ENCODE measurements at places on chromosomes 2 and 18.

DNA sequence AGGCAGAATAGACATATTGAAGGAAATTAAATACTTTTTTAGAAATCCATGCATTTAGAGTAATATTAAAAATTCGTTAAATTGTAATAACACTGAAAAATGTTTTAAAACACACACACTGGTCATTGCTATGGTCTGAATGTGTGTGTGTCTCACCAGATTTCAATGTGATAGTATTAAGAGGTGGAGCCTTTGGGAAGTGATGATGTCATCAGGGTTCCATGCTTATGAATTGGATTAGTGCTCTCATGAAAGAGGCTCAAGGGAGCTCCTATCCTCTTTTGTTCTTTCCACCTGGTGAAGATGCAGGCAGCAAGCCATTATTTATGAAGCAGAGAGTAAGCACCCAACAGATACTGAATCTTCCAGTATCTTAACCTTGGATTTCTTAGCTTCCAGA, 441.8 kb downstream of the CDH2 start:
- DNase-seq = no peak

GRCh38 chr2:217160978-217161973, 301.4 kb upstream of the TNP1 start:
- DNase-seq = no peak

DNA sequence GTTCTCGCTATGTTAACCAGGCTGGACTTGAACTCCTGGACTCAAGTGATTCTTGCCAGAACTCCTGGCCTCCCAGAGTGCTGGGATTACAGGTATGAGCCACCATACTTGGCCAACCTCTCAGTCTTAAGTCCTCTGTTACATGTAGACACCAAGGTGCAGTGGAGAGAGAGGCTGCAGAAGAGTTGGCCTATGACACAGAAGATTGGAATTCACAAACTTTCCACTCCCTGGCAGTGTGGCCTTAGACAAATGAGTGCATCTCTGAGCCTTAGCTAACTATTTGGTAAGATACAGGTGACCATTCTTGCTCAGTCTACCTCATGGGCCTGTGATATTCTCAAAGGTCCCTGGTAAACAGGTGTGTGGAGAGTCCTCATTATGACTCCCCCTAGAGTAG, 159.7 kb downstream of the MYCN start:
- DNase-seq = no peak

DNA sequence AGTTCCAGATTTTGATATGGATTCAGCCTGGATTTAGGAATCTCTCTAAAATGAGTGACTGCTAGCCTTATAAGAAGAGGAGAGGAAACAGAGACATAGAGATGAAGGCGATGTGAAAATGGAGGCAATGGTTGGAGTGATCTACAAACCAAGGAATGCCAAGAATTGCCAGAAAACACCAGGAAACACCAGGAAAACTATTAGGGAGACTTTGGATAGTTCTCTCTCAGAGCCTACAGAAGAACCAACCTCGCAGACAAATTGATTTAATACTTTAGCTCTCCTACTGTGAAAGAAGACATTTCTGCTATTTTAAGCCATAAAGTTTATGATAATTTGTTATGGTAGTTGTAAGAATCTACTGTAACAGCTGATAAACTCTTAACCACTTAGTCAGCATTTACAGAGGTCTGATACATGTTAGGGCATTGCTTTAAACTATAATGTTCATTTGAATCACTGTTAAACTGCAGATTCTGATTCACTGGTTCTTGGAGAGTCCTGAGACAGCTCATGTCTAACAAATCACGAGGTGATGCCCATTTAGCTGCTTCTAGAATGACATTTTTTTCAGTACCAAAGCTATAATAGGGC, 1702.6 kb upstream of the LRRTM1 start:
- DNase-seq = no peak

- no peak for DNase-seq
Measured at GRCh38 chr2:134280231-134280630, 26.4 kb downstream of the MGAT5 start.

DNA sequence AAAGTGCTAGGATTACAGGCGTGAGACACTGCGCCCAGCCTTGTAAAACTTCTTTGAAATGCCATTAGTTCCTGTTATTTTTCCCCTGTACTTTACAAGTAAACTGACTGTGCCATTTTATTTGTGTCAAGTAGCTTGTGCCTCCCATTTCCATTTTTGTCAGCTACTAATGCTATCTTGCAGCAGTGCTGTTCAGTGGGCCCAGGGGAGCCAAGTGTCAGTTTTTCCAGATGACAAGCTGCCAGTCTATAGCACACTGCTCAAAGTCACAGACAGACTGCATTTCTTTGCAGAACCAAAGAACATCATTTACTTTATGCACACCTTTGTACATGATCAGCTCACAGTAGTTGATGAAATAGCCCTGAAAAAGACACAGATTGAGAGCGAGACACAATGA, 901.3 kb upstream of the CDH2 start:
- no peak for DNase-seq

- DNase-seq = no peak
Measured at GRCh38 chr18:13608791-13609532, 117.4 kb downstream of the FAM210A start.

GRCh38 chr2:31268344-31268743, 34.4 kb downstream of the EHD3 start:
- DNase-seq = no peak

DNA sequence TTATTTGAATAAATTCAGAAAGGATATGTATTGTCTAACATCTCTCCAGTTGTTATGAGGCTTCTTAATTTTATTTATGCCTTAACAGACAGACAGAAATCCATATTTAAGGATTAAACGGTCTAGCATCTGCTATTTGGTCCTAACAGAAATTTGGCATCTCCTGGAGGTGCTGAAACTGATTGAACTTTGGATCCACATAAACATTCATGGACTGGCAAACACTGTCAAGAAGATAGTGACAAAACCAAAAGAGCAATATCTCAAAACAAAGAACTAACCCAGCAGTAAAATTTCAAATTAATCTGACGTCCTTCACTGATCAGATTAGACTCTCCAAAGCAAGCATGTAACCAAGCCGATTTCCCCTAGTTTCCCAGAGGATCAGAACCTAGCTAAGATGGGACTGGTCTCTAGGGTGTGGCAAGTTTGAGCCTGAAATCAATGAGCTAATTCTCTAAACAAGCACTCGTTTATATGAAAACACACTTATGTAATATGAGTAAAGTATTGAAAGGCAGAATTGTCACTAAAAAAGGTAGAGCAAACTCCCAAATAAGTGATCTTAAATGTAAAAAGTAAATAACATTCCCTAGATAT, 139.5 kb downstream of the NOL4 start:
- DNase-seq = no peak

DNA sequence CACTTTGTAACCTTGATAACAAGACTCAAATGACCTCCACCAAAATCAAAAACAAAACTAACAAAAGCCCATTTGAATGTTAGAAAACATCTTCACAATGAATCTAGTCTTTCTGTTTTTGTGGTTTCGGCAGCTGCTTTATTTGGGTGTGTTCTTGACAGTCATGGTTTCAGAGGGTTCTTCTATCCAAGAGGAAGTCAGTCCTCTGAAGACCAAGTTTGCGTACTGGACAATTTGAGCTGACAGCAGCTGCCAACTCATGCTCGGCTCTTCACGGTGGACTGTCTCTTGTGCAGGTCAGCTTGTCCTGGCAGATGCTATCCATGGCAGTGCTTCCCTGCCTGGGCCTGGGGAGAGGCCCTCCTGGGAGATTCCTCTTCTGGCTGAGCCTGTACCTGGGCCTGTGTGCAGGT, 91.0 kb downstream of the TMEM17 start:
- no peak for DNase-seq

DNA sequence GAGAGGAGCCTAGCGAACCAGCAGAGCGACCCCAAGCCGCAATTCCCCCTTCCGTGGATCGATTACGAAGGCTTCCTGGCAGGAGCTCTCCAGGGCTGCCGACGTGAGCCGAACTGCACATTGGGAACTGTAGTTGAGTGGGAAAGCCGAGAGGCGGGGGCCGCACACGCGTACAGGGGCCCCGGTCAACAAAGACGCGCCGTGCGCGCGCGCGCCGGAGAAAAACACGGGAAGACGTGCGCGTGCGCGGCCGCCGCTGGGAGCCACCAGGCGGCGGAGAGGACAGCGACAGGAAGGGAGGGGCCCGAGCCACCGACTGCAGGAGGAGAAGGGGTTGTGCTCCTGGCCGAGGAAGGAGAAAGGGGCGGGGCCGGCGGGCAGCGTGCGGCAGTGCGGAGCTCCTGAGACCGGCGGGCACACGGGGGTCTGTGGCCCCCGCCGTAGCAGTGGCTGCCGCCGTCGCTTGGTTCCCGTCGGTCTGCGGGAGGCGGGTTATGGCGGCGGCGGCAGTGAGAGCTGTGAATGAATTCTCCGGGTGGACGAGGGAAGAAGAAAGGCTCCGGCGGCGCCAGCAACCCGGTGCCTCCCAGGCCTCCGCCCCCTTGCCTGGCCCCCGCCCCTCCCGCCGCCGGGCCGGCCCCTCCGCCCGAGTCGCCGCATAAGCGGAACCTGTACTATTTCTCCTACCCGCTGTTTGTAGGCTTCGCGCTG, at the start of gene SPAST:
Gene SPAST (plus strand): TSS at position 247 of the 711 bp plus-strand sequence. CDS start 276 bp downstream, at position 523.
- peak; percentile 92 for DNase-seq

DNA sequence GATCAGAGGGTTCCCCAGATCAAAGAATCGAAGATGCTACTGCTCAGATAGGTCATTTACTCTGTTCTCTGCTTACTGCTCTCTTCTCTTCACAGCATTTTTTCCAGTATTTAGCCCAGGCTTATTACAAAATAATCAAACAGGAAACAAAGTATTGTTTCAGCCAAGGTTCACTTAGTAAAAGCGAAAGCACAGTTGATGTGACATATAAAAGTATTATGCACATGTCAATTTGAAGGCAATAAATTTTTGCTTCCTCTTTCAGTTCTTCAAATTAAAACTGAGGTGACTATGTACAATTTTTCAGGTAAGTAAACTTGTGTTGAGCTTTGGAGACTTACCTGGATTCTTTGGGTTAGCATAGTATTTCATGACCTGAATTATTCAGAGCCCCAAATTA, 262.8 kb upstream of the CHST9 start:
- no peak for DNase-seq

DNA sequence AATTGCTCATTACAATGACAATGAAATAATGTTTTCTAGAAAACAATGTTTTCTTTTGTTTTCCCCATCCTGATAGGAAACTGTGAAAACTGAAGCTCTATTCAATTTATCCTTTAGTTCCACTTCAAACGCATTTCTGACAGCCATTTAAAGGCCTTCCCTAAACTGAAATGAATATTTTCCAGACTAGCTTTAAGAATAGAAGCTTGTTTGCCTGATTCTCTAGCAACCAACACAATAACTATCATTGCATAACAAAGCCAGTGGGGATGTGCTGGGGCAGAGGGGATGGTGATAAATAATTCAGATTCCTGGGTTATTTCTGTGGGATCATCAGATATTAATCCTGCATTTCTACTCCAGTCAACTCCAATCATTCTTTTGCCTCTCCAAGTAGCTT, 427.1 kb downstream of the RND3 start:
- DNase-seq = no peak

- DNase-seq = no peak
Measured at GRCh38 chr2:127542231-127542630, 6.7 kb downstream of the MYO7B start.

DNA sequence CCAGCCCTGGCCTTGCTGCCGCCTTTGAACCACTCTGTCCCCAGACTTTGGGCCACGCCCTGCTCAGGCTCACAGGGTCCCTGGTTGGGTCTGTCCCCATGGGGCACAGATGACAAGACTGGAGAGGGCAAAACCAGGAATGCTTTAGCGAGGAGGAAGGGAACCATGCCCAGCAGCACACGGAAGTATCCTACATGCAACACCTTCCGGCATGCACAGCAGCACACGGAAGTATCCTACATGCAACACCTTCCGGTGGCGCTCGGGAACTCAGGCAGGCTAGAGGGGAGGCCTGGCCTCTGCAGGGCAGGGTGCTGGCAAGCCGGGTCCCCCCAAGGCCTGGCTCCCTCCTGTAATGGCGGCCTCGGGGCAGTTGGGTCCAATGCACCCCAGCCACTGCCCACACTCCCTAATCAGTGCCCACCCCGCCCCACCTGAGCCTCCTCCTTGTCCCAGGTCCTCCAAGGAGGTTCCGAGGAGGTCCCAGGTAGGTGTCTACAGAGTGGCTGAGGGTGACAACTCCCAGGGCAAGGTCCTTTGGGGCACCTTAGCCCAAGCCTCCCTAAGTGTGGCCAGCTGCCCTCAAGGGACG, 33.6 kb upstream of the SNED1 start:
- no peak for DNase-seq

- DNase-seq = no peak
Measured at GRCh38 chr2:131567891-131568290, 40.2 kb downstream of the CCDC74A start.

GRCh38 chr2:177117755-177118154, 94.8 kb upstream of the HNRNPA3 start:
- DNase-seq = no peak

All from urinary bladder (tissue), 4 donors.